Activated T-cell treated with anti-CD3 and anti-CD28 coated beads for 4 hours (primary cell): ENCODE measurements at places on chromosomes 13 and 19.
A peak's percentile ranks its signal among the peaks of the same experiment; 100 is the strongest.

GRCh38 chr13:74966814-74967424, 515.0 kb downstream of the TBC1D4 start:
- DNase-seq = no peak

GRCh38 chr13:39930544-39931444, 275.3 kb downstream of the COG6 start:
- no peak for DNase-seq

DNA sequence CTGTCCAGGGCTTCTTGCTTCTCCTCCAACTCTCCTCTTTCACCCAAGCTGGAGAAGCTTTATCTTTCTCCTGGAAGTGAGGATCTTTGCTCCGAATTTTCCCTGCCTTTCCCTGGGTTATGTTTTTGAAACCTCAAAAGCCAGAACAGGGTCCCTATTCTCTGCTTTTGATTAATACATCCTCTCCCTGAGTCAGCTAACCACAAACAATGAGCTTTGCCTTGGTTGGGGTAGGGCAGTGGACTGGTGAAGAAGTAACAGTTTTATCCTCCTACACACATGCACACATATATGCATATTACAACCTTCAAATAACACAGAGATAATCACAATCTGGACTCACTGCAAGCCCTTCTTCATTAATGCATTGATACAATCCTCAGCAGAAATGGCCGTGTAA, 44.6 kb downstream of the DLEU7 start:
- DNase-seq = no peak

GRCh38 chr19:43532571-43532961, 422 bp upstream of the ZNF575 start:
- DNase-seq = no peak

- no peak for DNase-seq
Observed at GRCh38 chr13:97411984-97412383, 22.0 kb upstream of the RAP2A start.

- DNase-seq = peak; percentile 17
Observed at GRCh38 chr19:771332-771785, 20.4 kb downstream of the MISP start.

- DNase-seq = peak; percentile 50
Observed at GRCh38 chr13:31742097-31742734, 2.9 kb downstream of the RXFP2 start.

DNA sequence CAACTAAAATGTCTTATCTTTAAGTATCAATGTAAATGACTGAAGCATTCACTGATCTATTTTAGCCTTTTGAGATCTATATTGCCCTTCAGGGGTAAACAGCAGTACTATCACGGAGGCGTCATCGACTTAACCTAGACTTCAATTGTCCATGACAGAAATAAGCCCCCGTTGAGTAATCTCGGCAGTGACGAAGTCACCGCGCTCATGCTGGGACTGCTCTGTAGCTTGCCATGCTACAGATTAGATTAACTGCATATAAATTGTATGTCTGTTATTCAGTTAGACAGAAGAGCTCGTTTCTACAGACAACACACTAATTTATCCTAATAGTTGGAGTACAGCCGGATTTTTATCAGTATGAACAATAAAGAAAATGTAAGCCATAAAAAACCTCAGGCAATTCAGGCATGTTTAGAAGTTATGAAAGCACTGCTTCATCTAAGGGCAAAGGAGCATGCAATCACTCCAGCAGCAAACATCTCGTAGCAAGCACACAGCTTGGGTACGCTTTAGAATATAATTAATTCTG, 56.6 kb downstream of the TUBGCP3 start:
- no peak for DNase-seq

DNA sequence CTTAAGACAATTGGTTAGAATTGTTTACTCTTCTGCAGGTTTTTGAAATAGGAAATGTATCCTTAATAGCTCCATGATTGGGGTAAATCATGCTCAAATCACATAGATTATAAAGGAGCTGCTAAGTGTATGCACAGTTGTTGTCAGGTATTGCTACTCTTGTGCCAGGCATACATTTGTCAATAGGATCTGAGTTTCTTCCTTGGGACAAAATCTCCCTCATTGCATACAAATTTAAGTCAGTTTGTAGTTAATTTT, 109.3 kb upstream of the MLNR start:
- DNase-seq = no peak

DNA sequence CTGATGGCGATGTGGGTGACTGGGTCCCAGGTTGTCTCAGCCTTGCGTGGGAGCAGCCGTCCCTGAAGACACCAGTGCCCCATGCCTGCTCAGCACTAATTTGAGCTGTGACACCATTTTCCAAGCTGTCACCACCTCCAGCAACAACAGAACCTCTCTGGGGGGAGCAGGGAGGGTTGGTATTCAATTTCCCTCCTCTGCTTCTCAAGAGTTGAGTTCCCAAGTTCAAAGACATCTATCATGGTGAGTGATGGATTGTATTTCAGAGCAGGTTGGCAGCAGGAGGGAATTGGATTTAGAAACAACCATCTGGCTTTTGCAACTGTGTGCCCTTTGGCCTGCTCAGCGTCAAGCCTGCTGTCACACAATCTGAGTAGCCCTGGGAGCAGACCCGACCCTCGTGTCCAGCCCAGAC, 46.9 kb upstream of the UQCRFS1 start:
- no peak for DNase-seq

- DNase-seq = no peak
Observed at GRCh38 chr19:39558624-39559117, 18.7 kb upstream of the EID2 start.

- DNase-seq = no peak
Observed at GRCh38 chr13:98675837-98676236, 76.6 kb downstream of the SLC15A1 start.

- no peak for DNase-seq
Observed at GRCh38 chr13:102237230-102237629, 164.6 kb downstream of the FGF14 start.

GRCh38 chr13:51093574-51093973, 17.5 kb downstream of the C13orf42 start:
- DNase-seq = no peak

DNA sequence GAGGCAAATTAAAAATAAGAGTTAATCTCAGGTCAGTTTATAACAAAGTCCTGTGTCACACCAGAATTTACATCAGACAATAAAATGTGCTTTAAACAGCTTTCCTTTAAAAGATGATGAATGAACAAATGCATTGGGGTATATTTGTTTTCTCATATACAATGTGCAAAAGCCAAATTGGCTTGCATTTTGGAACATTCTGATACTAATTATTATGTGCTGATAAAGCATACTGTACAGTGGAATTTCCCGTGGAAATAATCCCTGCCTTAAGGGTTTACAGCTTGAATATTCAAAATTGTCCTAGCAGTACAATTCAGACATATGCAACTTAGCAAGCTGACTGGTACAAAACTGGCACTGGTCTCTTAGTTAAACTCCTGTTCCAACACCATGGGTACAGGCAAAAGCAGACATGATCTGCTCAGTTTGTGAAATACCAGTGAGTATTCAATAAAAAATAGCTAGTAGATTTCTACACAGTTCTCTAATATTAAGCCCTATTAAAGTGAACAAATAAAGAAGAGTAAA, 373.4 kb downstream of the SLITRK1 start:
- DNase-seq = no peak

DNA sequence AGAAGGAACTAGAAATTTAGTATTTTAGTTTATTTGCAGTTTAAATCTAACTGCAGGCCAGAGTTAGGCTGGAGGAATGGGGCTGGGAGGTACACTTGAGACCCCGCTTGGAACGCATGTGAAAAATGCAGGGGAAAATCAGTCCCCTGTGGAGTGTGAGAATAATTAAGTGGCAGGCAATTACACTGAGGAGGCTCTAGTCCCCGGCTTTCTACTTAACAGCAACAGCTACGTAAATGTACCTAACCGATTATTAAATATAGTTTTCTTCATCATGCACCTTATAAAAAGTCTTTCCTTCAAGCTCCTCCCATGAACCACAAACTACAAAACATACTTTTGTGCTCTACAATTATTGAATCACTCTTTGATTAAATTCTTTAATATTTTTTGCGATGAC, 804 bp downstream of the ZNF708 start:
- no peak for DNase-seq

GRCh38 chr13:109454167-109454917, 332.0 kb downstream of the IRS2 start:
- no peak for DNase-seq
